Activated T-helper 1 cell treated with anti-CD3 and anti-CD28 coated beads, Interleukin-12 subunit alpha, Interleukin-12 subunit beta, Interleukin-2, Interleukin-4 antibody, amounts not matched to agents 30 ng/mL and 10 ng/mL and 1 ng/mL, durations not matched to agents 14 hours and 24 hours and 36 hours (primary cell): ENCODE measurements at places on chromosomes 3 and 15.

- DNase-seq, result no peak
Measured at GRCh38 chr3:139705631-139706030, 27.9 kb upstream of the NMNAT3 start.

DNA sequence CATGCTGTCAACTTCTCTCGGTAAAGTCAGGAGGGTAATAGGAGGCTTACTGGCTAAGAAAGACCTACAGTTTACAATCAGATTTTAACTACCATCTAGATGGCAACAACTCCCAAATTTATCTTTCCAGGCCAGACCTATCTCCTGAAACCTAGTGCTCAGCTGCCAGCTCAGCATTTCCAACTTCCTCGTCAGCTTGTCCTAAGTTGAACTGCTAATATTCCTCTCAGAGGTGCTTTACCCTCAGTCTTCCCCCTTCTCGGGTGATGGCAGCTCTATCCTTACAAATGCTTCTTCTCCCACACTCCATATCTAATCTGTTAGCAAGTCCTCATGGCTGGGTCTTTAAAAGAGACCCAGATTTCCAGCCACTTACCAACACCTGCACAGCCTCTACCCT lies 36.9 kb upstream of the UBE2E2 start:
- no peak for DNase-seq

- no peak for DNase-seq
Measured at GRCh38 chr3:50913260-50913659, 238.5 kb downstream of the DOCK3 start.

DNA sequence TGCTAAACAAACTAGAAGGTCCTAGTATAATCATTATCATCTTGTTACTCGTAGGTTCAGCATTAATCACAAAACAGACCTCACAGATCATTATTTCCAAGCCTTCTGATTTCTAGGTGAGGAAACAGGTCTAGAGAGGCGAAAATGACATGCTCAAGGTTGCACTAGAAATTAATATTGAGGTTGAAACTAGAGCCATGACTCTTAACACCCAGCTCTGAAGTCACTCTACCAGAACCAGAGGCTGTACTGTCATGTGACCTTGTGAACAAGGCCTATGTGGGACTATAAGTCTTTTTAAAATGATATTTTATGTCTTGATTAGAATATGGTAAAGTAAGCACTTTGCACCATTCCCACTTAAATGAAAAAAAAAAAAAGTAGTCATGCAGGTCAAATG lies 23.8 kb upstream of the FGF12 start:
- no peak for DNase-seq

- DNase-seq, result no peak
Measured at GRCh38 chr3:53402326-53402725, 55.0 kb upstream of the DCP1A start.

GRCh38 chr15:77569729-77570125 lies 63.0 kb downstream of the LINGO1 start:
- DNase-seq, result no peak

GRCh38 chr3:42033741-42034140 lies 57.4 kb upstream of the TRAK1 start:
- DNase-seq, result no peak

- DNase-seq, result peak; percentile 11
Measured at GRCh38 chr15:59622289-59622688, 10.7 kb downstream of the GCNT3 start.

- DNase-seq, result no peak
Measured at GRCh38 chr3:55292360-55292759, 194.7 kb downstream of the WNT5A start.

GRCh38 chr3:79097964-79098660 lies 669.7 kb downstream of the ROBO1 start:
- no peak for DNase-seq

DNA sequence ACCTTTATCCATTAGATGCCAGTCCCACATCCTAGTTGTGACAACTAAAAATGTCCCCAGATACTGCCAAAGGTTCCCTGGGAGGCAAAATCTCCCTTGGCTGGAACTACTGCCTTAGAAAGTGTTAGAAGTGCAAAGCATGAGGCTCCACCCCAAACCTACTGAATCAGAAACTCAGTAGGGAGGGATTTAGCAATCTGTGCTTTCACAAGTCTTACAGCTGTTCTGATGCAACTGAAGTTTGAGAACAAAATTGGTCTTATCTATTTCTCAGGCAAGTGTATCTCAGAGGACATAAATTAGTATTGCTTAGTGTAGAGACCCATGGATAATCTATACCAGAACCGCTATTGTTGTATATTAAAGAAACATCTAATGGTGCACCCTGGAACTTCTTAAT lies 70.2 kb downstream of the CLDN1 start:
- no peak for DNase-seq

DNA sequence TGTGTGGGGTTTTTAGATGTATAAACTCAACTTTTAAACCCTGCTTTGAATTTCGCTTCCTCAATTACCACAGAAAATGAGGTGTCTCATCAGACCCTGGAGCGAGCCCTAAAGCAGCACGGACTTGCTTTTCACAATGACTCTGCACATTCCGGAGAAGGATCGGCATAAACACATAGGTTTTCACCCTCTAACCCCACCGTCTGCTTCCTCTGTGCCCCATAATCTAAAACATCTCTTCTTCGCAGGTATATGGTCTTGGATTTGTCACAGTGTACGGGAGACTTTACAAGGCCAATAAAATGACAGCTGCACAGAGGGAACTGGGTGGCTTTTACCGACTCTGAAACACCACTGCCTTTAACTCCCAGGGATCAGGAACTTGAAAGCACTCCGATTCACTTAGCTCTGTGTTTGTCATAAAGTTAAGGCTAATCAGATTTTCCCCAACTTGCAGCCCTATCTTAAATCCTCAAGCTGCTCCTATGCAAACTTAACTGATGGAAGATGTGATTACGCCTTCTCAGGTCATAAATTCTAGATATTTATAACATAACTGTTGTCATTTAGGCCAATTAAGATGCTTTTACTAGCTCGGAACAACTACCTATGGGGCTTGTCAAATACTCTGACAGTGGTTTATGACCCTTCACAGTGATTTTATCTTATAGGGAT lies 133.4 kb upstream of the WNT5A start:
- DNase-seq, result no peak

DNA sequence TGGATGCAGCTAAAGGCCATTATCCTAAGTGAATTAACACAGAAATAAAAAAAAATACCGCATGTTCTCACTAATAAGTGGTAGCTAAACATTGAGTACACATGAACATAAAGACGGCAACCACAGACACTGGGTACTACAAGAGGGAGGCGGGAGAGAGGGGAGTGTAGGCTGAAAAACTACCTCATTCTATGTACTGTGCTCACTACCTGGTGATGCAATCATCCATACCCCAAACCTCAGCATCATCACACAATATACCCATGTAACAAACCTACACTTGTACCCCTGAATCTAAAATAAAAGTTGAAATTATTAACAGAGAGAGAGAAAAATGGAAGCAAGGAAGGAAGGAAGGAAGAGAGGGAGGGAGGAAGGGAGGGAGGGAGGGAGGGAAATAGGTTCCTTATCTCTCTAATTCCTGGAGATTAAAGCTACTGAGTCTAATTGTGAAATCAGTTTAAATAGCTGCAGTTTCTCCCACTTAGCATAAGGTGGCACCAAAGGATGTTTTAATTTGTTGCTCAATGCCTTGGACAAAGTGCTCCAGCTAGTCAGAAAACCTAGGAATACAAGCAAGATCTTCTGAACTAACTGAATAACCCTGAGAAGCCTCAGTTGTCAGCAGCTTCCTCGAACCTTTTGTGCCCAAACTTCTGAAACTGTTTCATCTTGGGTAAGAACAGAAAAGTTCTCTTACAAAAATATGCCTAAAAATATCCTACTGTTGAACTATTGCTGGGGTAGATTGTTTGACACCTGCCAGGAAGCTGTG lies 79.4 kb upstream of the ATP11B start:
- no peak for DNase-seq
